Activated T-helper 9 cell treated with anti-CD3 and anti-CD28 coated beads, Interleukin-2, amount 50 U/mL, for 16 hours (primary cell): ENCODE measurements at places on chromosomes 11 and 22.

DNA sequence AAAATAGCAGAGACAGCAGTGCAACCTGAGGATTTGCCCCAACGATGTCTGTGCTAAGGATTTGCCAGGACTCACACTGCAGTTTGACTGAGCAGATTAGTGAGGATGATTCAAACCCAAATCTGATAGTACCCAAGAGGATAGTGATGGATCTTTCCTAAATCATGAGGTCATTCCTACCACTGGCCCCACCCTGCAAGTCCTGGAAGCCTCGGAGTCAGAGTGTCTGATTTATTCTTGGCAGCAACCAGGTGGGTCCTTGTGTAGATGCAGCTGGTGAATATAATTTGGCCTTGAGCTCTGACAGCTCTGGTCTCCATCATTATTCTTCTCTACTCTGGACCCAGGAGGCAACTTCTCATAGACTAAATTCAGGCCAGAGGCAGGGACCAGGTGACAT lies 179.3 kb upstream of the RAG2 start:
- no peak for DNase-seq

- no peak for DNase-seq
Observed at GRCh38 chr11:496834-497564, 10.0 kb downstream of the RNH1 start.

DNA sequence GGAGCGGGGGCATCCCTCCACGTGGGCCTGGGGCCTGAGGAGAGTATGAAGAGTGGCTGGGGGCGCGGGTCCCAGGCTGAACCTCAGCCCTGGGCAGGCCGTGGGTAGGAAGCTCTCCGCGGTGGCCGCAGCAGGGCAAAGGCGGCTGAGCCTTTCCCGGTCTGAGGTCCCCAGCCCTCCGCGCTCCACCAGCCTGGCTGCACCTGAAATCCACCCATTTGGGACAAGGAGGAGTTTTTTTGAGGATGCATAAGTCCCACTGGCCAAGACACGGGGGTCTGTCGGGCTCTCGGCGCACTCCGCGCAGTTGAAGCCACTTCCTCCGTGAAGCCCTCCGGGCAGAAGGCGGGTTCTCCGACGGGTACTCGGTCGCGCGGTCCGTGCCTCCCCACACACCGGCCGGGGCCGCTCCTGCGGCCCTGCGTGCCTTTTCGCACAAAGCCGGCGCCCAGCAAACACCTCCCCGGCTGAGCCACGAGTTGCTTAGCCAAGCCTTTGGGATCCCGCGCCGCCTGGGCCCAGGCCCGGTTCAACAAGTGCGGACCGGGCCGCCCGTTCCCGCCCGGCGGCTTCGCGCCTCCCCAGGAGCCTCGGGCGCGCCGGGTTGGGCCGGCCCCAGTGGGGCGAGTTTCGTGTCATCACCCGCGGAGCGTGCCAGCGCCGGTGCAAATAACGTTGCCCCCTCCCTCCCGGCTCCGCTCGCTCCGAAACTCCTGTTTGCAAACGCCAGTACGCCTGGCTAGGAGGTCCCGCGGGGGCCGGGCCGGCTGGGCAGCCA lies 666 bp upstream of the OVOL1 start:
- no peak for DNase-seq

GRCh38 chr22:38489561-38490145 lies 16.5 kb downstream of the DDX17 start:
- DNase-seq = no peak

GRCh38 chr11:765025-765801 lies 12.1 kb downstream of the GATD1 start:
- DNase-seq = peak; percentile 42

DNA sequence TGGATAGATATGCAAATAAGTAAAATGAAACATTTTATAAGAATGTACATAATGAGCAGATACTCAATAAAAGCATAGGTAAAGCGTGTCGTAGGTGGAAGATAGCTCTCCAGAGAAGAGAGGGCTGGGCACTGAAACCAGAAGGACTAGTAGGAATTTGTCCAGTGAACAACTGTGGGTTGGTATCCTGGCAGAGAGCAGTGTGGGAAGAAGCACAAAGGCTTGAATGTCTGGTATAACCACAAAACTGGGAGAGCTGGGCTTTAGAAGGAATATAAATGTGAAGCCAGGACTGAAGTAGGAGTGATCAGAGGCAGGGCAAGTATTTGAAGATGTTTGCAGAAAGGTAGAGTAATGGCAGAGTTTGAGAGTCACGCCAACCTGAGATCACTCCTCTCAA lies 33.1 kb upstream of the CARD16 start:
- no peak for DNase-seq

- no peak for DNase-seq
Observed at GRCh38 chr11:65785319-65786007, 1.4 kb upstream of the OVOL1 start.

- no peak for DNase-seq
Observed at GRCh38 chr11:83852012-83852411, 565.8 kb upstream of the CCDC90B start.

DNA sequence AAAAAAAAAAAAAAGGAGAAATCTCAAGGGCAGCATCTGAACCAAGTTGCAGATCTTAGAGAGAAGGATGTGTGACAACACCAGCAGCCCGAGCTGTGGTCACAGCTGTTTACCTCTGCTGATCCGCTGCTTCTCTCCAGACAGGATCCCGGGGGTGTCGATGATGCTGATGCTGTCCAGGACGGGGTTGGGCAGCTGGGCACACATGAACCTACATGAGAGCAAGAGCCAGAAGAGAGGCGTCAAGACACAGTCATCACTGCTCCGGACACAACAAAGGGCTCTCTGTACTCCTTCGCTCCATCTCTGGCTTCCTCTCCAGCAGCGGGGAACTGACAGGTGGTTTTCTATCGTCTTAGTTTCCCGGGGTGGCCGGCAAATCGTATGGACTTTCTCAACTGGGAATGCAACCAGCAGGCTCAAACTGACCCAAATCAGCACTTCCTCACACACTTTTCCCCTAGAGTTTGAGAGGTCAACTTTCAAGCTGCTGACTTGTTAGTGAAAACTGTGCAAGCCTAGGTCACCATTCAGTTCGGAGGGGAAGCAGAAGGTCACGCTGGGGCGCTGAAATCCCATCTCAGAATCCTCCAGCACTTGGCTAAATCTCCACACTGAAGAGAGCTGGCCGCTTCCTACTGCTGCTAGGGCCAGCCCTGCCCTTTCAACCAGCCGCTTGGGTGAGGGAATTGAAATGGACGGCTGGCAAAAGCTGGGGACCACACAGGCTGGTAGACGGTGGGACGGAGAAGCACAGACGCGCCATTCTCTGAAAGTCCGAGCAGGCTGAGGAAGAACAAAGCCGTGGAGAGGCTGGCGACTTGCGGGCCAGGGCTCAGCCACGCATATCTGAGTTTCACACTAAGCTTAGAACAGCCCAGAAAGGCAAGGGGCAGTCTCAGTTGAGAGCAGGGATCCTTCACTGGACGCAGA lies 3.8 kb downstream of the EHD1 start:
- no peak for DNase-seq

DNA sequence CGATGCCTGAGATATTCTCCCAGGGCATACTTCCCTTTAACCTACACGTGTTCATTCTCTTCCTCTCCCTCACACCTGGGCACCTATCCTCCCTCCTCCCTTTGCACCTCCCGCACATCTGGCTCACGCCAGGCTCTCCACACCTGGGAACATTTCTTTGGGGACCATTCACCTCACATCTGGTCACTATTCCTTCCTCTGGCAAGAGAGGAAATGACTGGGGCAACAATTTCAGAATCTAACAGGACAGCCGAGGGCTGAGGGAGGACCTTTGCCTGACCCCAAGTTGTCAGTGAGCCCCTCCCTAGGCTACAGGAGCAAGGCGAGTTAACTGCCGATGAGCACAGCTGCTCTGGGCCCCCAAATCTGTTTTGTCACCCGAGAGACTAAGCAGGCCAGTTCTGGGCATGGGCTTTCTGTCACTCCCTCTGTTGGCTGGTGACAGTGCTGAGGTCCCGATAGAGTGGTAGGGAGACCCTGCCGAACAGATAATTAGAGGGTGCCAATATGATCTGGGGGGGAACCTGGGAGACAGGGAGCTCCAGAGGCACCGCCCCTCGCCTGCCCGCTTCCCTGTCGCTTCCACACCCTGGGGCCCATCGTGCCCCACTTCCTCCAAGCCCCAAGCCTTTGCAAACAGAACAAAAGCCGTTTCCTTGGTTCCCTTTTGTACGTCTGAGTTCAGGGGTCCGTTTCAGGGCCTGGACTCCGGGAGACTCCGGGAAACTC lies 45.6 kb downstream of the EIF3F start:
- no peak for DNase-seq

- no peak for DNase-seq
Observed at GRCh38 chr11:72951888-72952287, 137.7 kb downstream of the ATG16L2 start.

- DNase-seq = no peak
Observed at GRCh38 chr11:121914508-121915059, 201.4 kb downstream of the BLID start.

- no peak for DNase-seq
Observed at GRCh38 chr22:48453171-48453570, 1374.5 kb downstream of the BRD1 start.

DNA sequence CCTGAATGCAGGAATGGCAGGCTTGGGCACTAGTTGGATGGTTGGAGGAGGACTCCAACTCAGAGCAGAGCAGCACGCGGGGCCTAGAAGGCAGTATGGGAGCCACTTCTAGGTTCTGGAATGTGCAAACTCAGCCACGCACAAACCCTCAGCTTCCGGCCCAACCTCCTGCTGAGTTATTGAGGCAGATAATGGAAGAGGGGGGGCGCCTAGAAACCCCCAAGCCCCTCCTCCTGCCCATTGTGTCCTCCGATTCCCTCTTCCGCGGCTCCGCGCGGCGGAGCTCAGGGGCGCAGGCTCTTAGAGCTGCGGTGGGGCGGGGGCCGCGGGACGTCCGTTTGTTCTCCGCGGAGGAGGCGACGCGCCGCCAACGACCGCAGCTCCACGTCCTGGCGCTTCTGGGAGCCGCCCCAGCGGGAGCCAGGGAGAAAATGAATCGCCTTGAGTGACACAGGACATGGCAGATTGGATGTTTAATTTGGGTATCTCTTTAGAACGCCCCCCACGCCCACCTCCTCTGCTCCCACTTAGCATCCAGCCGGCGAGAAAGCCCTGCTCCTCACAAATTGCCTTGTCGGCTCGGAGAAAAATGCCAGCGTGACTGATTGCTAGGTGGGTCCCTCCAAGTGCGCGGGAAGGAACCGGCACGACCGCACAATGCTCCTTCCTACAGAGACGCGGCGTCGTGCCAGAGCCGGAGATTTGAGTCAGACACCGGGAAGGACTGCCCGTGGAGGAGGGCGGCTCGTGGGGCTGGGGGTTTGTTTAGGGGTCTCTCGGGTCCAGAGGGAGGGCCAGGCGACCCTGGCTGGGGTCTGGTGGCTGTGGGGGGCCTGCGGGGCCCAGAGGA lies 144.6 kb downstream of the NECTIN1 start:
- DNase-seq = no peak

DNA sequence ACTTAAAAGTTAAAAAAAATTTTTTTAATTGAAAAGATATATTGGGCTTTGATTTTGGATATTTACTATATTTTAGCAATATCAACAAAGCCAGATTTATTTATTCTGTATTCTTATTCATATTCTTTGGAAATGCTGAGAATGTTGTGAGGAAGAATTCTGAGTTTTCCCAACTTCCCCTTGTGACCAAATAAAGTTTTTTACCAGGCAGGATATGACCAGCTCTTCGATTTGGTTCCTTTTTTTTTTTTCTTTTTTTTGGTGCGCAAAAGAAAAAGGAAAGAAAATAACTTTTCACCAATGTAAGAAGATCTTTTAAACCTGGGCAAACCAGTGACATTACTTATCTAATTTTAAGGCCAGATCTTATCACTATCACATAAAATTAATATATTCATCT lies 12.9 kb downstream of the TCP11L1 start:
- no peak for DNase-seq

- no peak for DNase-seq
Observed at GRCh38 chr11:85647078-85647477, 689 bp upstream of the TMEM126A start.

GRCh38 chr11:72975778-72976521 lies 161.7 kb downstream of the ATG16L2 start:
- DNase-seq = no peak

DNA sequence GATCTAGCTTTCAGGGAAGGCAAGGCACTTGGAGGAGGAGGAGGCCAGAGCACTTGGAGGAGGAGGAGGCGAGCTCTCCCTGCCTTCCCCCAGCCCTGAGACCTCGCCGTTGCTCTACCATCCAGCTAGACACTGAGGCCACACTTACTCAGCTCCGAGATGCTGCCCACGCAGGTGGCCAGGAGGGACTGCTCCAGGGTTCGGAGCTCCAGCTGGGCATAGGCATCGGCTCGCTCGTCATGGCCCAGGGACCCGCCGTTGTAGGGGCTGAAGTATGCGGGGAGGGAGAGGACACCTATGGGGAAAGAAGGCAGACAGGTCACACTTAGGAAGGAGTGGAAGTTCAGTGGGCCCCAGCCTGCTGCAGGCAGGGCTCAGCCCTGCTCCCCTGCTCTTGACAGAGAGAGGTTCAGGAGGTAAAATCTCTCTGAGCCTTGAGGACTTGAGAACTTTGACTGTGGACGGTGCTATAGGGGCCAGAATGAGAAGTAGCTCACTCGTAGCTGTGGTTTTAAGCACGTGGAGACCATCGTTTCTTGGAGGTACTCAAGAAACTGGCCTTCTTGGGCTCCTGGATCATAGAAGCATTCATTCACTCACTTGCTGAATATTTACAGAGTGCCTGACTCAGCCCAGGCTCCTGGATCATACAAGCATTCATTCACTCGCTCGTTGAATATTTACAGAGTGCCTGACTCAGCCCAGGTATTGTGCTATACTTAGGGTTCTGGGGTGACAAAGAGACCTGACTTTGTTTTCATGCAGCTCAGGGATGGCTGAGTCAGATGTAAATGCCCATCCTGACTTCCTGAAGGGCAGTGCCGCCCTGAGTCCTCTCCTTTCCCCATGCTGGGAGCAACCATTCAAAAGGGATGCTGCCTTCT lies 99.2 kb downstream of the NAT10 start:
- DNase-seq = no peak

- no peak for DNase-seq
Observed at GRCh38 chr11:94147433-94147845, 18.8 kb downstream of the PANX1 start.

DNA sequence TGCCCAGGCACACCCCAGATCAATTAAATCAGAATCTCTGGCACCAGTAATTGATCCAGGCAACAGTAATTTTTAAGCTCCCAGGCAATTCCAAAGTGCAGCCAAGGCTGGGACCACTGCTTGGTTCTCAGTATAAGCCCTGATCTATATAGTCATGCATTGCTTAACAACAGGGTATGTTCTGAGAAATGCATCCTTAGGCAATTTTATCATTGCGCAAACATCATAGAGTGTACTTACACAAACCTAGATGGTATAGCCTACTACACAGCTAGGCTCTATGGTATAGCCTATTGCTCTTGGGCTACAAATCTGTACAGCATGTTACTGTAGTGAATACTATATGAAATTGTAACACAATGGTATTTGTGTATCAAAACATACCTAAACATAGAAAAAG lies 651 bp upstream of the C11orf42 start:
- no peak for DNase-seq

DNA sequence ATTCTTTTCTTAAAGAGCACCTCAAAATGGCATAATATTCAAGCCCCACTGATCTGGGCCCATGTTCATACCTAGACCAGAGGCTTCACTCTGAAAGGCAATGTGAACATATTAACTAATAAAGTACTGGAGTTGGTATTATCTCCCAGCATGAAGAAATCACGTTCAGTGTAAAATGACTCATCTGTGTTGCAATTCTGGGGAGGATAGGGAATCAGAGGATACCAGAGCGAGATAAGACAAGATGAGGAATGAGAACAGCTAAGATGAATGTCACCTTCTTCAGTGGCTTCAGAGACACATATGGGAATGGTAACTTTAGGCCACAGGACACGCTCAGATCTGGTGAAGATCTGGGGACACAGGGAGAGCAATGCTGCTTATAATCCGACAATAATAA lies 121.1 kb downstream of the NTM start:
- DNase-seq = no peak

GRCh38 chr11:62108017-62108750 lies 15.6 kb upstream of the INCENP start:
- no peak for DNase-seq
